ENCODE measurements at places on chromosomes 12 and 14. TPM values are rescaled to one million over a fixed set of nuclear protein-coding genes. Genes with fewer than 3 reads are reported as not detected.

DNA sequence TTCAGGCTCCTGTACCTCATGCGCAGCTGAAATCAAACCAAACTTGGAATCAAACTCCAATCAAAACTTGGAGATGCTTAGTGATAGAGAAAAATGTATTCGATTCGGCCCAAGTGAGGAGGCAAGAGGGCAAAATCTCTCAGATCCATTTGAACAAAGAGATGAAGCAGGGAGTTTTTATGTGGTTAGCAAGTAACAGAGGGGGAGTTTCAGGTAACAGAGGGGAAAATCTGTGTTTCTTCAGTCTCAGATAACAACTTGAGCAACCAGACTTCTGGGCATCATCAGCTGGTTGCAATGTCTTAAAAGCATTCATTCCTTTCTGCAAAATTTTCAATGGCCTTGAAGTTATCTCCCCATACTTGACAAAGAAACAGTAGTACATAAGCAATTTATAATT, 245.1 kb upstream of the AVPR1A start:
- no peaks in the 10 kb centered on the region for H3K27me3 ChIP-seq
- no peaks in the 10 kb centered on the region for H3K36me3 ChIP-seq

DNA sequence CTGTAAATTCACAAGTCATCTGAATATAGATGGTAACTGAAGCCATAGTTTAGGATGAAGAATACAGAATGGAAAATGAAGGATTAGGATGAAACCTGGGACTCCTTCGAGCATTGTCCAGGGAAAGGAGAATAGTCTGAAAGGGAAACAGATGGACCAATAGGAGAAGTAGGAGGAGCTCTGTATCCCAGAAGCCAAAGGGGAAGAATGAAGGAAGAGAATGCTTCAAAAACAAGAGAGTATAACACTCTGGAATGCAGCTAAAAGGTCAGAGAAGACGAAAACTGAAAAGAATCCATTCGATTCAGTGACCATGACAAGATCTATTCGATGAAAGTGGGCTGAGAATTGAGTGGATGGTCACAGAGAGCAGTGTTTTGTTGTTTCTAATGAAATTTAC, 1.0 kb downstream of the GMFB start:
- peaks cover 66% of the 10 kb centered on the region for H3K4me1 ChIP-seq
- no peak for DNase-seq
- no peaks in the 10 kb centered on the region for H3K27me3 ChIP-seq
- H3K4me3 ChIP-seq = peak overlapping the region; percentile 91

The SERPINA1 gene
- total RNA-seq = 140 TPM

The LALBA gene
- not detected for total RNA-seq

The CCDC177 gene
- total RNA-seq = not detected

The RPS6KL1 gene
- 6.0 TPM for total RNA-seq

The PMCH gene
- not detected for total RNA-seq

The CCDC175 gene
- not detected for total RNA-seq

DNA sequence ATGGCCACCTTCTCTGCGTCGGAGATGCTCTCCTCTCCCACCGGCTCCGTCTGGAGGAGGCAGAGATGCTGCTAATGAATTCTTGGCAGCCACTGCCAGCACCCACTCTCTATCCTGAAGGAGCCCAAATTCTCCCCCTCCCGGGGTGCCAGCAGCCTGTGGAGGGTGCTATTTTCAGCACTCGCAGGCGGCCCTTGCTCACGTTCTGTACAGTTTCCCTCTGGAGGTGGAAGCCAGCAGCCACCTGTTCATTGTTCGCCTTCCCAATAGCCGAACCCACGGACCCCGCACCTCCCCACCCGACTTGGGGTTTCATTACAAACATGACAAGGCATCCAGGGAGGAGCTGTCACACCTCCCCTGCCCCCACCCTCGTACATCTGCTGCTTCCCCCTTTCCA, 27.8 kb downstream of the SNRNP35 start:
- H3K4me3 ChIP-seq = no peak overlapping the region
- no peaks in the 10 kb centered on the region for H3K27me3 ChIP-seq
- H3K36me3 ChIP-seq = no peaks in the 10 kb centered on the region
- H3K27ac ChIP-seq = no peak overlapping the region

GRCh38 chr12:15899282-15899870, 11.8 kb upstream of the DERA start:
- no peak for DNase-seq
- peaks cover 37% of the 10 kb centered on the region for H3K36me3 ChIP-seq
- no peak overlapping the region for H3K27ac ChIP-seq
- no peak overlapping the region for H3K4me3 ChIP-seq
- peaks cover 2% of the 10 kb centered on the region for H3K4me1 ChIP-seq

- H3K4me3 ChIP-seq = peak overlapping the region; percentile 80
- H3K36me3 ChIP-seq = peaks cover 36% of the 10 kb centered on the region
- peaks cover 4% of the 10 kb centered on the region for H3K27me3 ChIP-seq
- peak overlapping the region; percentile 99 for H3K27ac ChIP-seq
Observed at GRCh38 chr12:48198672-48198971, 4.5 kb downstream of the OR10AD1 start.

- H3K4me3 ChIP-seq = no peak overlapping the region
- peaks cover 7% of the 10 kb centered on the region for H3K4me1 ChIP-seq
- H3K27ac ChIP-seq = no peak overlapping the region
- no peaks in the 10 kb centered on the region for H3K27me3 ChIP-seq
Observed at GRCh38 chr14:23600806-23601205, 22.2 kb upstream of the JPH4 start.

The GPX2 gene
- not detected for total RNA-seq

- DNase-seq = no peak
- H3K4me1 ChIP-seq = no peaks in the 10 kb centered on the region
- no peak overlapping the region for H3K27ac ChIP-seq
- H3K27me3 ChIP-seq = peaks cover 14% of the 10 kb centered on the region
Observed at GRCh38 chr12:90922145-90922627, 32.8 kb downstream of the CCER1 start.

- no peaks in the 10 kb centered on the region for H3K4me1 ChIP-seq
- peaks cover 4% of the 10 kb centered on the region for H3K27me3 ChIP-seq
- DNase-seq = no peak
- H3K4me3 ChIP-seq = no peak overlapping the region
Observed at GRCh38 chr14:59704054-59704645, 127.5 kb upstream of the CCDC175 start.

GRCh38 chr12:109813810-109814416, 19.3 kb downstream of the TRPV4 start:
- DNase-seq = no peak
- no peaks in the 10 kb centered on the region for H3K27me3 ChIP-seq
- no peaks in the 10 kb centered on the region for H3K36me3 ChIP-seq
- no peaks in the 10 kb centered on the region for H3K4me1 ChIP-seq
- H3K27ac ChIP-seq = no peak overlapping the region
- no peak overlapping the region for H3K4me3 ChIP-seq

DNA sequence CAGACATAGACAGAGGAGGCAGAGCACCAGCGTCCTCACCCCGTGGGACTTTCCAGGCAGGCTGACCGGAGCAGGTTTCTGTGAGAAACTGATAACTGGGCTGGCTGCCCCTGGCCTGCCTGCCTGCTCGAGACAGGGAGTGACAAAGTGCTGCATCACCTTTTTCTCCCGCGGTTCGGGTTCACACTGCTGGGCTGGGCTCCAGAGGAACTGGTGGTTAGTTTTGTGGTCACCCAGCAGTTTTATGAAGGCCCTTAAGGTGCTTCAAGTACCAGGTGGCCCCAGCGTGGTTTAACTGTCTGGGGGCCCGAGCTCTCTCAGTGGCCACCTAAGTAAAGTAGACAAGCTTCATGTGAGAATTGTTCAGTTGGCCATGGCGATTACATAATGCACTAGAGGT, 1073.6 kb downstream of the BCL11B start:
- H3K4me3 ChIP-seq = peak overlapping the region; percentile 7
- peaks cover 11% of the 10 kb centered on the region for H3K36me3 ChIP-seq
- H3K27ac ChIP-seq = peak overlapping the region; percentile 83
- peaks cover 86% of the 10 kb centered on the region for H3K4me1 ChIP-seq
- DNase-seq = peak; percentile 66
- H3K27me3 ChIP-seq = no peaks in the 10 kb centered on the region

The ACRBP gene
- 1.7 TPM for total RNA-seq

DNA sequence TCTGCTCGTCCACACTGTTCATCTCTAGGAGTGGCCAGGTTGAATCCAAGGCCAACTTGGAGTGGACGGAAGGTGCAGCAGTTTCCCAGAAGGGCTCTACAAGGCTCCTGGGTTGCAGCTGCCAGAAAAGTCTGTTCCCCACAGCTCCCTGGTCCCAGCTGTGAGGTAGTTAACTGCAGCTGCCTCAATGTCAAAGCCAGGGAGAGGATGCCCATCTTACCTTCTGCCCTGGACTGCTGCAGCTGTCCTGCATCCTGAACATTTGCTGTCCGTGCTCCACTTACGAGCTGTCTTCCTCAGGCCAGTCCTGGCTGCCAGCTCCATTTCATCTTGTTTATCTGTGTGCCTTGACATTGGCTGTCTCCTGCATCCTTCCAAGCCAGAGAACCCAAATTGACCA, 227.3 kb downstream of the SLC41A2 start:
- no peaks in the 10 kb centered on the region for H3K27me3 ChIP-seq
- H3K36me3 ChIP-seq = peaks cover 1% of the 10 kb centered on the region
- peaks cover 23% of the 10 kb centered on the region for H3K4me1 ChIP-seq
- H3K27ac ChIP-seq = no peak overlapping the region

DNA sequence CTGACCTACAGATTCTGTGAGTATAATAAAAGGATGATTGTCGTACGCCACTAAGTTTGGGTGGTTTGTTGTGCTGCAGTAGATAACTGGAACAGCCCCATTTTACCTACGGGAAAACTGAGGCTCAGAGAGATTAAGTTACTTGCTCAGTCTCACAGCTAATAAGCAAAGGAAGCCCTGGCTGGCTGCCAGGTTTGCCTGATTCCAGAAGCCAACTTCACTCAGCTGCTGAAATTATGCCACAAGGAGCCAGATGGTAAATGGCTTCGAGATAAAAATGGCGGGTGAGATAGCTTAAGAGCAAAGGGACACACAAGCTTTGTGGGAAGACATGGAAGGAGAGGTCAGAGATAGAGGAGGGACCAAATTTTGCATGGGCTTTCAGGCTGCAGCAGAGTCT, 191.5 kb upstream of the NOS1 start:
- H3K36me3 ChIP-seq = no peaks in the 10 kb centered on the region
- H3K4me3 ChIP-seq = no peak overlapping the region
- H3K27ac ChIP-seq = no peak overlapping the region
- DNase-seq = no peak

GRCh38 chr12:47903927-47904712, 674 bp downstream of the VDR start:
- DNase-seq = peak; percentile 84
- peak overlapping the region; percentile 92 for H3K27ac ChIP-seq
- H3K27me3 ChIP-seq = peaks cover 20% of the 10 kb centered on the region
- H3K36me3 ChIP-seq = peaks cover 46% of the 10 kb centered on the region

GRCh38 chr12:9378430-9378835, 170.2 kb upstream of the PZP start:
- no peaks in the 10 kb centered on the region for H3K4me1 ChIP-seq
- no peak for DNase-seq
- H3K36me3 ChIP-seq = no peaks in the 10 kb centered on the region
- no peak overlapping the region for H3K27ac ChIP-seq
- H3K27me3 ChIP-seq = no peaks in the 10 kb centered on the region

DNA sequence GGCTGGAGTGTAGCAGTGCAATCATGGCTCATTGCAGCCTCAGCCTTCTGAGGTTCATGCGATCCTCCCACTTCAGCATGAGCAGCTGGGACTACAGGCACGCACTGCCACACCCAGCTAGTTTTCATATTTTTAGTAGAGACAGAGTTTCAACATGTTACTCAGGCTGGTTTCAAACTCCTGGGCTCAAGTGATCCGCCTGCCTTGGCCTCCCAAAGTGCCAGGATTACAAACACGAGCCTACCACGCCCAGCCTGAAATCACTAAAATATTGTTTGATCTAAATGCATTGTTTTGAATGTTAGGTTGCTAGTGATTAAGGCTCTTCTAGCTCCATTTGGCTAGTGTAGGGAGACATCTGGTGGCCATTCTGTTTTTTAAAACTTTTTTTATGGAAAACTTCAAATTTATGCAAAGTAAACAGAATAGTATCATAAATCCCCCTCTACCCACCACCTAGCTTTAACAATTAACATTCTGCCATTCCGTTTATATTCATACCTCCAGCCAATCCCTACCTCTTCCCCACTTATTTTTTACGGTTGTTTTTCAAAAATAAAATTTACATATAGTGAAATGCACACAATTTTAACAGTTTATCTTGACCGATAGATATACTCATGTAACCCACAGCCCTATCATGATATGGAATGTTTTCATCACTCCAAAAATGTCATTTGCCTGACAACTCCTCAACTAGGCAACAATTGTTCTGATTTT, 37.8 kb downstream of the MYO1H start:
- DNase-seq = peak; percentile 9
- H3K36me3 ChIP-seq = no peaks in the 10 kb centered on the region
- H3K27ac ChIP-seq = no peak overlapping the region
- no peaks in the 10 kb centered on the region for H3K4me1 ChIP-seq
- no peak overlapping the region for H3K4me3 ChIP-seq

DNA sequence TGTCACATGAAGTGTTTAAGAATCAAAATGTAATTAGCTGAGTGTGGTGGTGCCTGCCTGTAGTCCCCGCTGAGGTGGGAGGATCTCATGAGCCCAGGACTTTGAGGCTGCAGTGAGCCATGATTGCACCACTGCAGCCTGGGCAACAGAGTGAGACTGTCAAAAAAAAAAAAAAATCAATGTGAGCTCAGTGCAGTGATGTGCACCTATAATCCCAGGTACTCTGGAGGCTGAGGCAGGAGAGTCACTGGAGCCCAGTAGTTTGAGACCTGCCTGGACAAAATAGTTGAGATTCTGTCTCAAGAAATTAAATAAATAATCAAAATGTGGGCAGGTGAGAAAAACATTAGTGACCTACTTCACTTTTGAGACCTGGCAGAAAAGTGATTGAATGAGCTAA, 140.0 kb downstream of the MON2 start:
- DNase-seq = no peak
- no peaks in the 10 kb centered on the region for H3K27me3 ChIP-seq
- H3K36me3 ChIP-seq = peaks cover 8% of the 10 kb centered on the region
- H3K27ac ChIP-seq = no peak overlapping the region

The SYNE2 gene
- 21.8 TPM for total RNA-seq

The RNASE7 gene
- total RNA-seq = not detected

GRCh38 chr12:85829391-85829790, 6.8 kb downstream of the RASSF9 start:
- no peak overlapping the region for H3K27ac ChIP-seq
- no peaks in the 10 kb centered on the region for H3K4me1 ChIP-seq
- no peaks in the 10 kb centered on the region for H3K36me3 ChIP-seq
- H3K4me3 ChIP-seq = no peak overlapping the region

The KLHL28 gene
- total RNA-seq = 11.3 TPM

The TAC3 gene
- 0.37 TPM for total RNA-seq

- H3K4me1 ChIP-seq = peaks cover 2% of the 10 kb centered on the region
- no peak overlapping the region for H3K27ac ChIP-seq
- H3K4me3 ChIP-seq = no peak overlapping the region
Observed at GRCh38 chr12:3278681-3279414, 201.7 kb downstream of the TSPAN9 start.

- no peak overlapping the region for H3K27ac ChIP-seq
- H3K27me3 ChIP-seq = no peaks in the 10 kb centered on the region
- no peak for DNase-seq
- H3K36me3 ChIP-seq = peaks cover 3% of the 10 kb centered on the region
Observed at GRCh38 chr12:56591961-56592360, 38.2 kb downstream of the BAZ2A start.

The ZNF891 gene
- total RNA-seq = 1.9 TPM

The KRT85 gene
- not detected for total RNA-seq
